Right lung (tissue), 10 donors: ENCODE measurements at places on chromosomes 4 and X. TPM values are rescaled to one million over a fixed set of nuclear protein-coding genes. Genes with fewer than 3 reads are reported as not detected.

HSFX1 gene
- 2.2 TPM for polyA plus RNA-seq

MAGED4 gene
- 49.8 TPM for polyA plus RNA-seq

SMIM10 gene
- polyA plus RNA-seq: 6.5 TPM

LRIT3 gene
- 0.64 TPM for polyA plus RNA-seq

HSD17B13 gene
- 1.5 TPM for polyA plus RNA-seq
